D341Med (cell line): ENCODE measurements at places on chromosomes 13 and 19.

DNA sequence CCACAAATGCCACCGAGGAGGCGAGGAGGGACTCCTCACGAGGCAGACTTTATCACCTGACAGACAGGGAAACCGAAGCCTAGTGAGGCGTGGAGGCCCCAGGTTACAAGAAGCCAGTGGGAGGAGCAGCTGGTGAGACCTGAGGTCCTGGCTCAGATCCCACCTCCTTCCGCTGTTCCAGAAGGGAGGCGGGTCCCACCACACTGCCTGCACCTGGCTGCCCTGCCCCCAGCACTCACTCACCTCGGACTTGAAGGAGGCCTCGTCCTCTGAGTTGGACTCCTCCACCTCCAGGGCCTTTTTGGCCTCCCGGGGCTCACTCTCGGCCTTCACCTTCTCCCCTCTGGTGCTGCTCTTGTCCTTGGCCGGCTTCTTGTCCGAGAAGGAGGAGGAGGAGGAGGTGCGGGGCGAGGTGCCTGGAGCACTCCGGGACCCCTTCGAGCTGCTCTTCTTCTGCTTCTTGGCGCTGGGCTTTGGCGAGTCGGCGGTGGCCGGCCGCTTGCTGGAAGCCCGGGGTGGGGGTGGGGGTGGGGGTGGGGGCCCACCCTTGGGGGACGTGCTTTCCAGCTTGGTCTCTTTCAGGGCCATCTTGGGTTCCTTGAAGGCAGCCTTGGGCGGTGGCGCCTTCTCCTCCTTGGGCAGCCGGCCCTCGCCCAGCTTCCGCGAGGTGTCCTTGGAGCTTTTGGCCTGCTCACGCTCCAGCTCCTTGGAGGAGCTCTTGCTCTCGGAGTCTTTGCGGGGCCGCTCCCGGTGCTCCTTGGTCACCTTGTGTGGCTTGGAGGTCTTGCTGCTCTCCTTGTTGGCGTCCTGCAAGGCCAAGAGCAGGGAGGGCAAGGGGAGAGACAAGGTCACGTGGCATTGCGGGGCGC lies 57.7 kb downstream of the MLLT1 start:
- DNase-seq, result no peak

DNA sequence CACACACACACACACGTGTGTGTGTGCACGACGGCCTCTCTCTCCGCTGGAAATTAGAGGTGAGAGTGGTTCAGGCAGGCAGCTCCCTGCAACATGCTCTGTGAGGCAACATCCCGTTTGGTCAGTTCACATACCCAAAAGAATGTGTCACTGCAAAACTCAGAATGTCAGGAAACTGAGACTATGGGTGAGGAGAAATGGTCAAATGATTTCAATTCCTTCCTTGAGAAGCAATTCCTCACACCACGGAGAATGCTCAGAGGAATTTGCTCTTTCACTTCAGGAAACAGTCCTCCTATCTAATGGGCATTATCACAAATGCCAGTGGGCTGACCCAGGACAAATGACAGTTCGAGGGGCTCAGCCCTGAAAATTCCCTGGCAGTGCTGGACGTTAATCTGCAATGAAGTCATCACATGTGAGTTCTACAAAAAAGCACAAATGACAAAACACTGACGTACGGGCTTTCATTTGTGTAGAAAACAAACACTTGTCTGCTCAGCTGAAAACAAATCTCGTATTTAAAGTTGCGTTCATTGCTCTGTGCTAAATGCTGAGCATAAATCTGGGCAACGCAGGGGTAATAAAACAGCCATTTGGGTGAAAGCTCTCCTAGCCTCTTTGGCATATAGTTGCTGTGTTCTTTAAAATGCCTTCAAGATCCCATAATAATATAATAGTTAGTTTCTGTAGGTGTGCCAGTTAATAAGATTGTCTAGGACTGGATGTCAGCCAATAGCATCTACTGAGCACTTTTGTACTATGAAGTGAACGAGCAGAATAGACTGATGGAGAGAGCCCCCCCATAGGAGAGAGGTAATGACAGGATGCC lies 18.6 kb upstream of the LATS2 start:
- DNase-seq, result no peak

DNA sequence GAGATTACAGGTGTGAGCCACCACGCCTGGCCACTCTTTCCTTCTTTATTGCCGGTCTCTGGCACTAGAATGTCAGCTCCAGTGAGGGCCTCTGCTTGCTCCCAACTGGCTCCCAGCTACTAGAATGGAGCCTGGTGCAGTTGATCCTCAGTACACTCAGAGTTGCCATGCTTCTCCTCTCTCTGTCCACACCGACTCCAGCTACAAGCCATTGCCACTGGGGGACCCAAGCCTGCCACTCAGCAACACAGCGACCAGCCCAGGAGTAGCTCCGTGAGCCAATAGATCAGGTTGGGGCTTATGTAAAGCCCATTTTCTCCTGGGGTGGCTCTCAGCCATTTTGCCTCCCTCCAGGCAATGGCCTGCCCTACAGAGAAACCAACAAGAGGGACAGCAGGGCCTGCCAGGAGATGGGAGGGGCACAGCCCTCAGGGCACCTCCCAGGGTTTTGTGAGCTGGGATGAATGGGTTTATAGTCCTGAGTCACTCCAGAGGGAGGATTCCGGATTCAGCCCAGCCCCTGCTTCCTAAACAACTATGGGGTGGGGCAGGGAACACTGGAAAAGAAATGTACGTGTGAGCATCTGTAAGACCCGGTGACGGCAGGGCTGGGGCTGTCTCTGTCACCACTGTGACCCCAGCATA lies 36.5 kb downstream of the OPA3 start:
- no peak for DNase-seq

GRCh38 chr13:99433543-99434075 lies 67.7 kb upstream of the TM9SF2 start:
- DNase-seq, result no peak

DNA sequence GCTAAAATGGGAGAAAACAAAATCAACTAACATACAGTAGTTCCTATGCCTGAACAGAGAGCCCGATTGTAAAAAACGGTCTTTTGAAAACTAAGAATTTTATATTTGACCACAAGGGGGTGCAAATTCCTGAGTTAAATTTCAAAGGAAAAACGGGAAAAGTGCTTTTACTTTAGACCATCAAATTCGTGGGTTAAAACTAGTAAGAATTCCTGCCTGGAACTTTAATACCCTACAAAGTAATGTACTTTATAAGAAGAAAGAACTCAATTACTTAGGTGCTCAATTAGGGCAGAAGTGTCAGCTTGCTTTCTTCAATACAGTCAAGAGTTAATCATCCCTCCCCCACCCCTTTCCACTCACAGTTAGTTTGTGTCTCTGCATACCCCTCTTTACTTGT lies 69.8 kb downstream of the KCNRG start:
- DNase-seq, result no peak

DNA sequence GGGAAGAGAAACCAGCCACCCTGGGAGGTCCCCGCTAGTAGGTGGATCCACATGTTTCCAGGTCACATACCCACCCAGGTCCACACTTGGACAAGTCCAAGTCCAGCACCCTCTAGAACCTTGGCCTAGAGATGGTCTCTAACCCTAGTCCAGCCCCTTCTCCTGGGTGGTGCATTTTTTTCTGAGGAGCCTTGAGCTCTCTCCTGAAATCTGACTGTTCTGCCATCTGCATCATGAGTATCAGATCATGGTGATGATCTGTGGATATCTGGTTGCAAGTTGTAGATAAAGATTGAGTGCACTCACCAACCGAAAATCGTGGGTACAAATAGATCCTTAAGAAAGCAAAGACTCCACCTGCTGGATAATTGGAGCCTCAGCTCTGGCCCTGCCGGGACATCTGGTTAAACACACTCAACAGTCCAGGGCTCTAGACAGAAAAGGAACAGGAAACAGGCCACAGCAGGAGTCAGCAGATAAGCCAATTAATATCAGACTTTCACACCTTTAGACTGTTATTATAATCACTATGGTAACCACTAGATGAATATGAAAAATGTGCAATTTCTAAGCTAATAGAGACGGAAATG lies 41.1 kb downstream of the GPR12 start:
- no peak for DNase-seq

GRCh38 chr19:44282846-44283245 lies 22.0 kb downstream of the ZNF235 start:
- no peak for DNase-seq
